ENCODE measurements at places on chromosomes 3 and 15.

DNA sequence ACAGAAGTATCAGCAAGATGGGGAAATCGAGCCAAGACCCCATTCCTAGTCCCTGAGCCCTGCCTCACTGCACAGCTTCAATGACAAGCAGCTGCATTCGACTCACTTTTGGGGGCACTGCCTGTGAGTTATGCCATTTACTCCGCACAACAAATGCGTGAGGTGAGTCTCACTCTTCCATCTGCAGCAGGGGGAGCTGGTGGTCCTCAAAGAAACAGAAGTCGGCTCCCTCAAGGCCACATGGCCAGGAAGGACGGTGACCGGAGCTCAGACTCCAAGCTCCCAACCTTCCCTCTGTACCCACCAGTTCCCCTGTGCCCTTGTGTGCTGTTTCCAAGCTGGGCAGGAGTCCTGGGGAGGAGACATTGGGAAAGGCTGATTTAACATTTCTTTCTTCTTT, 127.7 kb upstream of the IQSEC1 start:
- no peak for DNase-seq

GRCh38 chr15:79083154-79083553, 7.4 kb downstream of the RASGRF1 start:
- no peak for DNase-seq

GRCh38 chr3:74839566-74839965, 225.1 kb upstream of the CNTN3 start:
- no peak for DNase-seq

DNA sequence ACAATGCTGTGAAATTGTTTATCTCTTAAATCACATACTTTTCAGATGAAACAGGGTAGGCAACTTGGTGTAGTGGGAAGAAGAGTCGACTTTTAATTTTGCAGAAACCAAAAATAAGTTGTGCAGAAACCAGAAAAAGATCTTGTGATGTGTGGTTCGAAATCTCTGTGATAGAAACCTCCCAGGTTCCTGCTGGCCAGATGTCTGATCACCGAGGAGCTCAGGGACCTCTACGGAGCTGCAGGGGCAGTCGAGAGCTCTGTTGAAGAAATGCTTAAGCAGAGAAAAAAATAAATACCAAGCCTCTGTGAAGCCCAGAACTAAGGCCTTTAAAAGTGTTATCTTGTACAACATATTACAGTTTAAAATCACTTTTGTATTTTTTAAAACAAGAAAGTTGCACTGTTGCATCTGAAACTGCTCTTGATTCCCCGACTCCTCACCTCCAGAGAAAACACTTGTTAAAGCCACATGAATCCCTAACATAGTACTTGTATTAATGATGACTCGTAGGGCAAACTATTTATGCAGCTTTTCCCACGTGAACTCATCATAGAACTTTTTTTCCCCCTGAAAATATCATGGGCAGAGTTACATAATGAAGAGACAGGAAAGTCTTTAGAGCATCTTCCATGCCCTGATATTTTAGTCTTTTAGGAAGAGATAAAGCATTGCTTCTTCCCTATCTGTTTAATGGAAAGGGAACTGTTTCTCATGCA, 51.3 kb downstream of the CCK start:
- peak; percentile 56 for DNase-seq

DNA sequence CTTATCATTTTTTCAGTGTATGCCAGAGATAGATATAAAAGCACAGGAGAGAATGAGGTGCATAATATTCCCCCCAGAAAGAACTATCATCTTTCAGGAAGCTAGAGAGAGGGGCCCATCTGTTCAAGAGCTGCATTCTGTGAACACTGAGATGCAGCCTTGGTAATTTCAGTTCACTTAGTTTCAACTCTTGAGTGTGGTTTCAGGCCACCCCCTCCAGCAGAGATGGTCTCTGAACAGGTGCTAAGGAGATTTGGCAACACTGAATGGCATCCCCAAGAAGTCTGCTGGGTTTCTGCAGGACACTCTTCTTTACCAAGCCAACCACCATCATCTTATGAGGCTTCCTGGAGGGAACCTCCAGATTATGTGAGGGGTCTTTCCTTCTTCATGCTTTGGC, 30.4 kb upstream of the LIMD1 start:
- DNase-seq, result no peak

- no peak for DNase-seq
These were observed 38.1 kb downstream of the FSIP1 start for GRCh38 chr15:39744334-39745103.

DNA sequence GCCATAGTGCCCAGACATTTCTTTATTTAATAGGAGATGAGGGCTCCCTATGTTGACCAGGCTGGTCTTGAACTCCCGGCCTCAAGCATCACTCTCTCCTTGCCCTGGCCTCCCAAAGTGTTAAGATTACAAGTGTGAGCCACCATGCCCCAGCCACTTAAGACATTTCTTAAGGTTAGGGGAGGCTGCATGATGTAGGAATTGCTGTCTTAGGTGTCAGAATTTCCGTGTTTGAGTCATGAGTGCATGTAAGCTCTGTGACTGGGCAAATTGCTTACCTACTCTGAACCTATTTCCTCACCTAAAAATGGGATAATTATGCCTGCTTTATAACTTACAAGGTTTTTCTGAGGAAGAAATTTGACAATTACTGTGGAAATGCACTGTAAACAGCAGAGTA, 34.2 kb upstream of the SIAH2 start:
- DNase-seq, result peak; percentile 13

GRCh38 chr15:92273723-92274122, 120.0 kb upstream of the ST8SIA2 start:
- DNase-seq, result no peak

DNA sequence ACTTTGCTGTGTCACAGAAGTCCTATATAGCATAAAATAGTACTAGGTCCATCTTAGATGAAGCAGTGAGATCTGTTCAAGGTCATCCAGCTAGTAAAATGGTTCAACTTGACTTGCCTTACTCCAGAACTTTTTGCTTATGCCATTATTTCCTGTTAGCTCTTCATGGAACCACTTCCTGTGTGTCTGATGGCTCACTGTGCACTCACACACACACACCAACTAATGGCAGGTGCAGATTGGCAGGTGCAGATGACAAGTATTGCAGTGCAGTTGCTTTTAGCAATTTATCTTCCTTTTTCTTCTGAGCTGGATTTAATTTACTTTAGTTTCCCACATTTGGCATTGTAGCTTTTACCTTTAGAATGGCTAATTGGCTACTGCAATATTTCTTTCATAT, 29.8 kb downstream of the GOLGA8S start:
- no peak for DNase-seq

DNA sequence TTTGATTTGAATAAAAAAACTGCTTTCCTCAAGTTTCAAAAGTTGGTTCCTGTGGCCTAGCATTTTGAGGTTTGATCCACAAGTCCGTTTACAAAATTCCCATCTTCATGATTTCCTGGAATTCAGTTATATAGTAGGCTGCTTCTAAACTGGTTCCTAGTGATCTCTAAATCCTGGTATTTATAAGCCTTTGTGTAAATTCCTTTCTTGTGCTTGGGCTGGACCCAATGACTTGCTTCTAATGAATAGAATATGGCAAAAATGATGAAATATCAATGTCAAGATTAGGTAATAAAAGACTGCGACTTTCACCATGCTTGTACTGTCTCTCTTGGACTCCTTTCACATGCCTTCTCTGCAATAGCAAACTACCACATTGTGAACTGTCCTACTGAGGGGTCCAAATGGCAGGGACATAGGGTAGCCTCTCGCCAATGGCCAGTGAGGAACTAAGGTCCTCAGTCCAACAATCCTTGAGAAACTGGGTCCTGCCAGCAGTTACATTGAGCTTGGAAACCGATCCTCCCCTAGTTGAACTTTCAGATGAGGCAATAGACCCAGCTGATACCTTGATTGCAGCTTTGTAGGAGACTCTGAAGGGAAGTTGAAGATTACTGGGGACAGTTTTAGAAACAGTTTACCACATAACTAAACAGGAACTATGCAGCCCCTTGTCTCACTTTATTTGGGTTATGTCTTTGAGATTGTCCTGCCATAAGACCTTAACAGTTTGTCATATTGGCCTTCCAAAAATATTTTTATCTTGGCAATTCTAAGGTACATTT, 303.9 kb upstream of the TBC1D5 start:
- no peak for DNase-seq

GRCh38 chr15:64950888-64951287, 38.8 kb downstream of the SPG21 start:
- no peak for DNase-seq

GRCh38 chr3:3556078-3556477, 243.2 kb upstream of the LRRN1 start:
- no peak for DNase-seq

- DNase-seq, result no peak
These were observed 207.7 kb downstream of the SOX2 start for GRCh38 chr3:181919375-181919774.

GRCh38 chr15:43958861-43959330, 132.1 kb downstream of the WDR76 start:
- peak; percentile 82 for DNase-seq

DNA sequence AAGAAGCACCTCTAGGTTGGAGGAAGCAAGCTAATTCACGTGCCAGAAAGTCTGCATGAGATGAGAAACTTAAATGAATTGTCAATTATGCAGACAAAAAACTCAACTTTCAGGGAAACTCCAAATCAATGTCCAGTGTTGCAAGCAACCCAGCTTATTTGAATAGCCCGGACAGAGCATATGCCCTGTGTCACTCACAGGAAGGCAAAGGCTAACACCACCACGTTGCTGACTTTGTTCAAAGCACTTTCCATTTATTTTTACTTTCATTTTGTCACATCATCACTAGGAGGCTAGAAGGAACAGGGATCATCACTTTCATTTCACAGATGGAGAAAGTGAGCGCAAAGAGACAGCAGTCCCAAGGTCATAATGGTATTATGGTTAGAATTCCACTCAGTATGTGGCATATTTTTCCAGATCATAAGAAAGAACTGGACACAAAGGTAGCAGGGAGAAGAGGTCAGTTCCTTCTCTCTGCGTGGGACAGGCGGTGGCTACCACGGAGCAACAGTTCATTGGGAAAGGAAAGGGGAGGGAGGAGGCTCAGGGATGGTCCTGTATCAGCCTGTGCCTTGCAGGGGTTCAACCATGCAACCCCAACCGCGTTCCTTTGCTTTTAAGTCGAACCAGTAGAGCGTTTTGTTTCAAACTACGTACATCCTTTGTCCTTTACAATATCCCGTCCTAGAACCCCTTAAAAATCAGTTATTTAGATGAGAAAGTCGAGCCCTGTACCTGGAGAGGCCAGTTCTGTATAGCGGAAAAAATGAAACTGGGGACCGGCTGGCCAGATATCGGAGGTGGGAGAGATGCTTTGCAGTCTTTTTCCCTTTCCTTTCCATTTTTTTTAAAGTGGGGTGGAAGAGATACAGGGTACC, 1.1 kb downstream of the HEG1 start:
- DNase-seq, result peak; percentile 67

GRCh38 chr3:72332689-72333088, 515.6 kb downstream of the SHQ1 start:
- DNase-seq, result no peak

DNA sequence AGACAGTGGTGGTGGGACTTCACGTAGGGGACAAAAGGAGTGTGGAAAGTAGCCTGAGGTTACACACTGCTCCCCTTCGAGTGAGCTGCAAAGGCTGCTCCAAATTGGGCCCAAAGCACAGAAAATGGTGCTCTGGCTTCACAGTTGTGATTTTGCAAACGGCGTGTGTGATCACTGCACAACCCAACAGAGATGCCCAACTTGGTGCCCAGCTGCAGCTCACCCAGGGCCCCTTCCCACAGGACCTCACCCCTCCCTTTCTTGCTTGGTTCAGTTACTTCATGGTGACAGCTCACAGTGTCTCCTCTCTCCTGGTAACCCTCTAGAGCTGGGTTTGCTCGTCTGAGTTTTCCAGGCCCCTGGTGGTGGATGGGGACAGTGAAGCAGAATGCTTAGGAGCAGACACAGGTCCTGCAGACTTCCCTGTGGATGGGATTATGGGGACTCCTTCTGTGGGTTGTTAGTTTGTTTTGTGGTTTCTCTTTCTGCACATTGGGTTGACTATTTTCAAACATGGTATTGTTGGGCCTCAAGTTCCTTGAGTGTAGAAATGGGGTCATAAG, 98.3 kb downstream of the TOP2B start:
- no peak for DNase-seq

DNA sequence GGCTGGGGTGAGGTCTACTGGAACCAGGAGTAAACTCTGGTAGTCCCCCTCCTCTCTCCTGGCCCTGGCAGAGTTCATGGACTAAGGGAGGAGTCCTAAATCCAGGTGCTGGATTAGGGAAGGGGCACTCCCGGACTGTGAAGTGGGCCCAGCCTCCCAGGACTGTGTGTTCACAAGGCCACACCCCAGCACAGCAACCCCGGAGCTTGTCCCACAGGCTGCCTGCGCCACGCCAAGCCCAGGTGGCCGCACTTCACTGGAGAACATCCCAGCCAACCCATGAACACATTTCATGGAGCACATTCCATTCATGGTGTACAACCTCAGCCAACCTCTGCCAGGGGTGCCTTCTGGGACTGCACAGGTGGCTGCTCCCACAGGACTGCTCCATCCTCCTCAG, 8.2 kb downstream of the ARPIN start:
- no peak for DNase-seq

- peak; percentile 25 for DNase-seq
These were observed 35.2 kb downstream of the ETV5 start for GRCh38 chr3:186073641-186074040.

GRCh38 chr15:47570451-47570850, 146.9 kb upstream of the SEMA6D start:
- no peak for DNase-seq

GRCh38 chr15:33089878-33090757, 104.4 kb downstream of the FMN1 start:
- peak; percentile 69 for DNase-seq

GRCh38 chr3:128524374-128525299, 31.6 kb upstream of the GATA2 start:
- peak; percentile 5 for DNase-seq

- DNase-seq, result no peak
These were observed 24.3 kb upstream of the PTX3 start for GRCh38 chr3:157412323-157412855.

- no peak for DNase-seq
These were observed 347.1 kb upstream of the NR2E3 start for GRCh38 chr15:71463156-71463665.

DNA sequence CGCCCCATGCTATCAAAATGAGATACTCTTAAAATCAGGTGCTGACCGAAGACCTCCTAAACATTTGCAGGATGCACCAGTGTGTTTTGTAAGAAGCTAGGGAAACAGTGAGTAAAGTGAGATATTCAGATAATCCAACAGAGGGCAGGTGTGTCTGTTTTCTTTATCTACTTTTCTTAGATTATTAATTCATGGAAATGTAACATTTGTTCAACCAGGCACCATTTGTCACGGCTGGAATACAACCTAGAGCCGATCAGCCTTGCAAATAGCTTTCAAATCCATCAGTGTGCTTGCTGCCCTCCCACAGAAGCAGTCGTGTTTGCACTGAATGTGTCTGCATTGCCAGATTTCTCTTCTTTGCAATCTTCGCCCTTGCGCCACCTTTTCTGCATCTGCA, 201.9 kb upstream of the CHRM5 start:
- DNase-seq, result no peak

Data from cardiac fibroblast (primary cell).